ENCODE measurements at places on chromosomes 6 and 20.

DNA sequence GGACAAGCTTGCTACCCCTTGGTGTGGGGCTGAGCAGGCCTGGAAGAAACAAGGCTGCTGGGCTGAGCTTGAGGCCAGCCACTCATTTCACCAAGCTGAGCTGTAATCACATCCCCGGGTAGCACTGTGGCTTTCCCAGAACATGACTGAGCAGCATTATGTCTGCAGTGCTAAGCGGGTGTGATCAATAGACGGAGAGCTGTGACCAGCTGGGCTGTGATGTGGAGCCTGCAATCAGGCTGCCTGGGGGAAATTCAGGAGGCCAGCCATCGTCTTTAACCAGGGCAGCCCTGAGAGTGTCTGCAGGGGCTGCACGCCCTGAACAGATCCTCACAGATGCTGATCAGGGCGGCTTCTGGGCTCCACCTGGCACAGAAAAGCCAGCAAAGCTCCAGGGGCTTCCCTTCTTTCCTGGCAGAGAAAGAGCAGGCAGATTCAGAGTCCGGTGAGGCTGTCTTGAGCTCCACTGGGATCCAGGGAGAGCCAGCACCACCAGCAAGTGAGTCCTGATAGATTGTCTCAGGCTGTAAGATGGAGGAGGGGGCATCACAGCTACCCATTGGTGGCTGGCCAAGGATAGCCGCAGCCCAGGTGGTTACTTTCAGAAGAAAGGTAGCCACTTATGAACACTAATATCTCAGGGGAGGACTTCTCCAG is 165.9 kb downstream of the NRN1 start:
- DNase-seq = no peak

DNA sequence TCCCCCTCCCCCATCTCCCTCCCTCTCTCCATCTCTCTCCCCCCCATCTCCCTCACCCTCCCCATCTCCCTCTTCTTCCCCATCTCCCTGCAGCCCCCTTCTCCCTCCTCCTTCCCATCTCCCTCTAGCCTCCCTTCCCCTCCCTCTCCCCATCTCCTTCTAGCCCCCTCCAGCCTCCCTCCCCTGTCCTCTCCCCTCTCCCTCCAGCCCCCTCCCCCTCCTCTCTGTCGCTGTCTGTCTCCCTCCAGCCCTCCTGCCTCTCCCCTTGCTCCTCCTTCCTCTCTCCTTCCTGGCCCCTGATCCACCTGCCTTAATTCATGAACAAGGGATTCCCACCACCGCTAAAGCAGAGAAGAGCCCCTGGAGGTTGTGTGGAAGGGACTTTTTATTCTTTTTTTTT is 26.9 kb upstream of the CHMP4B start:
- DNase-seq = no peak

DNA sequence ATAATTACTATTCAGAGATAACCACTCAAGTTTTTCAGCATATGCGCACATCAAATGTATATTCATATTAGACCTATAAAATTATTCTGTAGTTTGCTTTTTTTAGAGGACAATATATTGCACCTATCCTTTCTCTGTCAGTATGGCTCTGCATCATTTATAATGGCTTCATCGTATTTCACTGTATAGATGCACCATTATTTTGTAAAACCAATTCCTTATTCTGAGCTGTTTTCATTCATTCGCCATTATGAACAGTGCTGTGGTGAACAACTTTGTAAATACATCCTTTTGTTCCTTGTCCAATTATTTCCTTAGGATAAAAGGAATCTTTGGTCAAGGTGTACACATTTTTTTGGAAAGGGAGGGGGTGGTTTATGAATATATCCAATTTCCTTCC is 29.2 kb upstream of the BCAS4 start:
- DNase-seq = no peak

DNA sequence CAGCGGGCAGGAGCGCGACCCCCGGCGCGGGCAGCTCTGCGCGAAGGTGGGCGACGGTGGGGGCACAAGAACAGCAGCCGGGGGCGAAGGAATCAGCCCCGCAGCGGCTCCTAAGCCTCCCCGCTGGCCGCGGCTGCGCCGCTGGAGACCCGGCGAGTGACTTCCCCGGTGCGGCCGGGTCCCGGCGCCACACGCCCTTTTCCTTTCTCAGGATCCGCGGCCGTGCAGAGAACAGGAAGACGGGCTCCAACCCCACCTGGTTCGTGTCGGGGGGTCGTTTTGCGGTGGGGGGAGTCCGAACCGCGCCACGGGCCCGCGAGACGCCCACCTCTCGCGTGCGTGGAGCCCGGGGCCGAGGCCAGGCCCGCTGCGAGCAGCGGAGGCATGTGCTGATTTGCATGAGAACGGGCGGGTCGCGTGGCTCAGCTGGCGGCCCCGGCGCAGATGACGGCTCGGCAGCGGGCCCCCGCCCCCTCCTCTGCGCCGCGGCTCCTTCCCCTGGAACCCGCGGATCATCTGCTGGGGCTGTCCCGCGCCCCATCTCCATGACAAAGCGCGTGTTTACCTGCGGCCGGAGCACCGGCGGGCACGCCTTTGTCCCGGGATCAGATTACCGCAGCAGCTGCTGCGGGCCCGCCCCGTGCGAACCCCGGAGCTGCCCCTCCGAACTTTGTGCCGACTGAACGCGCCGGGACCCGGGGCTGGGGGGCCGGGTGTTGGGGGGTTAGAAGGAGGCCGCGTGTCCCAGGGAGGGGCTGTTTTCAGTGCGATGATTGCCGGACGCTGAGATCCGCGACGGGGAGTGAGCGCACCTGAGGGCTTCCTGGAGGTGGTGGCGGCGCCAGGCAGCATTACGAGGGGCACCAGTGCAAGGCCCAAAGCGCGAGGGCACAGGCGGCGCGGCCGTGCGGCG is 4.9 kb upstream of the DLL1 start:
- no peak for DNase-seq

DNA sequence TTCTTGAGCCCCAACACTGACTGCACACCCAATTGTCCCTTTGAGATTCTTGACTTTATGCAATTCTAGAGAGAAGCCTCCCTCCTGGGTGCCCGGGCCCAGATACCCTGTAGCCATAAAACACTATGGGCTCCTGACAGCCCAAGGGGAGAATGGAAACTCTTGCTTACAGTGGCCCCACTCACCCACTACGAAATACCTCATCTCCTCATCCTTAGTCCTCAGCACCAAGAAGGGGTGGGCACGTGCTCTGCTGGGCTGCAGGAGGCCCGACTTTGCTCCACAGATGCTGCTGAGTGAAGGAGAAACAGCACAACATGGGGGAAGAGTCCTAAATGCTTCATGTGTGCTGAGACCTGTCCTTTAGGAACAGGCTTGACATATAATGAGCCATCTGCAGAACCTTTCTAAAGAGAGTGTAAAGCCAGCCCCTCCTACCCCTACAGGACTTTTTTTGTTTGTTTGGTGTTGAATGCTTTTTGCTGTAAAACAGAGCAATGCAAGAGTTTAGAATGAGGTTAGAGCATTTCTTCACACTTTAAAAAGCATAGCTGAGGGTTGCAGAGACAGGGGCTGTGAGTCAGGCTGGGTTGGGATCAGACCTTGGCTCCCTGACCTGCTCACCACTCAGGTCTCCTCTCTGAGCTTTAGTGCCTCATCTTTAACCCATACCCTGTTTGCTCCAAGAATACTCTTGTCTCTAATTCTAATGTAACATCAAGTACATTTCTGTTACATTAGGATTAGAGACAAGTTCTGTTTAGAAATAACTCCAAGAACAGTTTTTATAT is 17.6 kb upstream of the SIRPG start:
- no peak for DNase-seq

- DNase-seq = no peak
These were observed 267.9 kb upstream of the PTCHD4 start for GRCh38 chr6:48378884-48379407.

Measured in cortex of kidney (tissue), 1 donor.